Iris pigment epithelial cell (primary cell): ENCODE measurements at places on chromosomes 7 and 10.

DNA sequence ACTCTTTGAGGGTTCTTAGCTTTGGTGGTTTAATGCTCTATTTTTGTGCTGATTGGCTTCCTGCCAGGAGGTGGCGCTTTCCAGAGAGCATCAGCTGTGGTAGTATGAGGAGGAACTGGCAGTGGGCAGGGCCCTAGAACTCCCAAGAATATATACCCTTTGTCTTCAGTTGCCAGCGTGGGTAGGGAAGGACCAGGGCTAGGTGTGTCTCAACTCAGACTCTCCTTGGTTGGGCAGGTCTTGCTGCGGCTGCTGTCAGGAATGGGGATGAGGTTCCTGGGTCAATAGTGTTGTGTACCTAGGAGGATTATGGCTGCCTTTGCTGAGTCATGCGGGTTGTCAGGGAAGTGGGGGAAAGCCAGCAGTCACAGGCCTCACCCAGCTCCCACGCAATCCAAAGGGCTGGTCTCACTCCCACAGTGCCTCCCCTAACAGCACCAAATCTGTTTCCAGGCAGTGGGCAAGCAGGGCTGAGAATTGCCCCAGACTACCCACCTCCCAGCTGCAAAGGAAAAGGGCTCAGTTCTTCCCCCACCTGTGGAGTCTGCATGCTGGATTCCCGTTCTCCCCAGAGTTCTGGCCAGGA lies 191.5 kb downstream of the PHTF2 start:
- DNase-seq: peak; percentile 7

- DNase-seq: no peak
Observed at GRCh38 chr10:47145290-47145934, 154.6 kb upstream of the GDF10 start.

DNA sequence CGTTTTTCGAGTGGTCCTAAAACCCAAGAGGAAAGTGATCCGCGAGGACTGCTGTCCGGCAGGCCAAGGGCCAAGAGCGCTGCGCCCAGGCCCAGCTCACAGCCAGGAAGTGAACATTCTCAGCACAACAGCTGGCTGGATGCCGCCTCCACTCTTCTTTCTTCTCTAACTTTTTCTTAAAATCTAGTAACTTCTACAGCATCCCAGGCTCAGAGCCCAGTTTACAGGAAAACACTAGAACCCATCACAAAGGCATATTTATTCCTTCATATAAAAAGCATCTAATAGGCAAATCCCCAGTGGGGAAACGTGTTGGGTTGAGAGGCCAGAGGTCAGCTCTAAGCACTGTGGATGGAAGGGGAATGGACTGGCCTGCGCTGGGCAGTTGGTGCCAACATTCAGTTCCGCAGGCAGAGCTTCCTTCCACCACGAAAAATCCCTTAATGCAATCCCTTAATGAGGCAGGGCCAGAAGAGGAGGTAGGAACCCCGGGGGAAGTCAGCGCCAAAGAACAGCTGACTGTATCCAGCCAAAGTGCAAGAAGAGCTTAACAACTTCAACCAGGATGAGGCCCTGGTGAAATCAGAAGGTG lies 74.8 kb downstream of the ZRANB1 start:
- no peak for DNase-seq

DNA sequence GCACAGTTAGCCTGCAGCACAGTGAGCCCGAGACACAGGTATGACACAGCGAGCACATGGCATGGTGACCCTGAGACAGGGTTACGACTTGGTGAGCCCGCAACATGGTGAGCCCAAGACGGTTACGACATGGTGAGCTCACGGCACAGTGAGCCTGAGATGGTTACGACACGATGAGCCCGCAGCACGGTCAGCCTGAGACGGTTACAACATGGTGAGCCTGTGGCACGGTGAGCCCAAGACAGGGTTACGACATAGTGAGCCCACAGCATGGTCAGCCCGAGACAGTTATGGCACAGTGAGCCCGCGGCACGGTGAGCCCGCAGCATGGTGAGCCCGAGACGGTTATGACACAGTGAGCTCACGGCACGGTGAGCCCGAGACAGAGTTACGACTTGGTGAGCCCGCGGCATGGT lies 156.1 kb downstream of the MAD1L1 start:
- DNase-seq: no peak

GRCh38 chr10:24826009-24826408 lies 102.3 kb upstream of the ARHGAP21 start:
- peak; percentile 83 for DNase-seq

DNA sequence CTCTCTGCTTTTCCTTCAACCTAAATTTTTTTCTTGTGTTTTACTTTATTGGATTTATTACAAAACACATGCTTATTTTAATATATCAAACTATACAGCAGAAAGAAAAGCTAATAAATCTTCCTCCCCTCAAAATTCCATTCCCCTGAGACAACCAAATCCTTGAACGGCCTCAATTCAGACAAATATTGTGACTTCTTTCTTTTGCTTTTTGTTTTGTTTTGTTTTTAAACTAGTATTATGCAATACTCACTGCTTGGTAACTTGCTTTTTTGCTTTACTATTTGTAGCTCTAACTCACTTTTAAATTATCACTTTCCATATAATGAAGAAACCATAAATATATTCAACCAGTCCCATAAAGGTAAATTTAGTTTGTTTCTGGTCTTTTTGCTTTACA lies 59.4 kb upstream of the CDK1 start:
- peak; percentile 77 for DNase-seq

GRCh38 chr7:136114966-136115762 lies 138.0 kb upstream of the MTPN start:
- peak; percentile 50 for DNase-seq

DNA sequence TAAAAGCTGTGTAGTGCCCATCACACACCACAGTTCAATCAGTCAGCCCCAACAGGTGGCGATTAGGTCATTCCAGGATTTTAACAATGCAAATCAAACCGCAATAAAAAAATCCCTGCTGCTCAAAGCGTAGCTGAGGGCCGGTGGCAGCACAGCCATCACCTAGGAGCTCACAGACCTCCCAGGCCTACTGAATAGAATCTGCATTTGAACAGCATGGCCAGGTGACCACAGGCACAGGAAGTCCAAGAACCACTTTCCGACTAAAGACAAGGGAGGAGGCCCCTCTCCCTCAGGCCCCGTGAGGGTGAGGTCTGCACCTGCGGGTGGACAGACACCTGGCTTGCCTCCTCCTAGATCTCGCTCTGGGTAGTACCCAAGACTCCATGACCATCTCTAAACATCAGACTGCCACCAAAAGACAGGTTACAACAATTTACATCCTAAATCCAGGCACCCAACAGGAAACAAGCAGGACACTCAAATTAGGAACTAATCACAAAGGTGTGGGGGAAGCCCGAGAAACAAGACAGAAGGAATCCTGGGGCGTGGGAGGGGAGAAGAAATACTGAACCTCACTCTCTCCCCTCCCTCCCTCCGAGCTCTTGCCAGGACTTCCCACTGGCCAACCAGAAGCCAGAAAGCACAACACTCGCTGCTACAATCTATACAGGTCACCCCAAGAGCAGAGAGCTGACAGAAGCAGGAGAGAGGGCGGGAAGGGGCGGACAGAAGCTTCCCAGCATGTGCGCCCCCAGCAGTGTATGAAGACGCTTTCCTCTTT lies 19.2 kb downstream of the GNA12 start:
- DNase-seq: no peak

- DNase-seq: peak; percentile 11
Observed at GRCh38 chr7:114175125-114175524, 239.5 kb upstream of the FOXP2 start.

GRCh38 chr7:41536873-41537665 lies 165.8 kb downstream of the INHBA start:
- peak; percentile 6 for DNase-seq

DNA sequence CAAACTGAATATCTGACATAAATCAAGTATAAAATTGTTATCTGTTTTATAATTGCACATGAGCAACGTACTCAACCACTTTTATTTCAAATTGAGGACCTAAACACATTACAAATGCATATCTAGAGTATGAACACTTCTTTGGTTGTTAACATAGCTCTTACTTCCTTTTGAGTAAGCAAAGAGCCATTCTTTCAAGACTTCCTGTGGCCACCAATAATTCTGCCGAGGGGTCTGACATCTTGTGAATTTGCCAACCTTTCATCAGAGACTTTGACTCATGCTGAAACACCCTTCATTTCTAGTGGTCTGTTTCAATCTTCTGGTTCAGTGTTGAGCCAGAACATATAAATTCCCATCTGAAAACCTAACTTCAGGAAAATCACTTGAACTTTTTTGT lies 59.4 kb downstream of the CDK14 start:
- peak; percentile 93 for DNase-seq

GRCh38 chr10:59582058-59582457 lies 127.6 kb downstream of the SLC16A9 start:
- no peak for DNase-seq

DNA sequence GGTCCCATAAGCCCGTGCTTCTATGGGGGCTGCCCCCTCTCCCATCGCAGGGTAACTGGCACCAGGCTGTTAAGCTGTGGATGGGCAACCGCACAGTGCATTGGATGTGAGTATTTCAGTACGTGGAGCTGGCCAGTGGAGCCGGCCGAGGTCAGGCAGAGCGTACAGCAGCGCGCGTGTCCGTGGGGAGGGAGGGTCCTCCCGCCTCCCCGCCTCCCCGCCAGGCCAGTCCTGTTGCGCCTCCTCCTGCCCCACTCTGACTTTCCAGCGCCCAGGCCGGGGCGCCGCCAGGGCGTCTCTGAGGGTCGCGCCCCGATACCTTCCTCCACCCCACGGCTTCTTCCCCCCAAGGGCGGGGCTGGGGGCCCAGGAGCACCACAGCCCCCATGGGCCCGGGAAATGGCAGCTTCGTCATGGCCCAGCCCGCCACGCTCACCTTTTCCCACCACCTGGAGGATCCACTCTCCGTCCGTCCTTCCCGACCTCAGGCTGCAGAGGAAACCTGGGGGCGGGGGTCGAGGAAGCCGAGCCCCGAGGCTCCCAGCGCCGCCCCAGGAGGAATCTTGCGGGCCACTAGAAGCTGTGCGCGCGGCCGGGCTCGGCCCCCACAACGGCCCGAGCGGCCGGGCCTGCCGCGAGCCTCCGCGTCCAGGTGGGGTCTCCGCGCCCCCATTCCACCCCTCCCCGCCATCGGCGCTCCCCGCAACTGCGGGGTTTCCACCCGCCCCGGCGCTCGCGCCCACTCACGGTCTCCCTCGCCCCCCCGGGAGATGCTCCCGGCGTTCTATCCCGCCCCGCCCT lies 831 bp upstream of the PFKP start:
- no peak for DNase-seq

DNA sequence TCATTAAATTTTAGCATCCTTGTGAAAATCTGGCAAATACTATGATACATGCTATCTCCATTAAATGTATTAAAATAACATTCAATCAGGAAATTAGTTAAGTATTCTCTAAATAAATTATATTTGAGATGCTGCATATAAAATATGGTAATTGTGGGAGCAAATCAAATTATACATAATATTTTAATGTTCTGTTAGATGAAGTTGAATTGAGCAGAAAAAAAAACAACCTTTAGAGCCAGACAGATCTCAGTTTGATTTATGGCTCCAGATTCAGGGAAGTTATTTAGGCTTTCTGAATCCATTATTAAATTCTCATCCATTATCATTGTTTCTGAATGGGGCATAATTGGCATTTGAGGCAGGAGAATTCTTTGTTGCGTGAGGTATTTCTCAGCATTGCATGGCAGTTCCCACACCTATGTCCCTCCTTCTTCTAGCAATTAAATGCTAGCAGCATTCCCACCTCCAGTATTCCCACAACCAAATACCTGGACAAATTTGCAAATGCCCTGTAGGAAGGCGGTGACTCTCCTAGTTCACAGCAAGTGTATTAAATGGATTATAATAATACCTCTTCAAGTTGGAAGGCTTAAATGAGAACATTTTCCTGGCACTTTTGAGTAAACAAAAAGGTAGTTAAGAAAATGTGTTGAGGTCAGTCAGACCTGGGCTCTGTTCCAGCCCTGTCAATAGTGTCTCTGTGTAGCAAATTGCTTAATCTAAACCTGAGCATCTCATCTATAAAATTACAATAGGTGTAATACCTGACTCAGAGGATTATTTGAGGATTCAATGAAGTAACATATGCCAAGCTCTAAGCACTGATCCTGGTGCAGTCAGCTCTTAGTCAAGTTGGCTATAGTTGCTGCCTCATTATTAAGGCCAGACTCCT lies 108.9 kb downstream of the RNLS start:
- DNase-seq: peak; percentile 47

GRCh38 chr7:6530626-6531491 lies 20.4 kb downstream of the GRID2IP start:
- DNase-seq: no peak

DNA sequence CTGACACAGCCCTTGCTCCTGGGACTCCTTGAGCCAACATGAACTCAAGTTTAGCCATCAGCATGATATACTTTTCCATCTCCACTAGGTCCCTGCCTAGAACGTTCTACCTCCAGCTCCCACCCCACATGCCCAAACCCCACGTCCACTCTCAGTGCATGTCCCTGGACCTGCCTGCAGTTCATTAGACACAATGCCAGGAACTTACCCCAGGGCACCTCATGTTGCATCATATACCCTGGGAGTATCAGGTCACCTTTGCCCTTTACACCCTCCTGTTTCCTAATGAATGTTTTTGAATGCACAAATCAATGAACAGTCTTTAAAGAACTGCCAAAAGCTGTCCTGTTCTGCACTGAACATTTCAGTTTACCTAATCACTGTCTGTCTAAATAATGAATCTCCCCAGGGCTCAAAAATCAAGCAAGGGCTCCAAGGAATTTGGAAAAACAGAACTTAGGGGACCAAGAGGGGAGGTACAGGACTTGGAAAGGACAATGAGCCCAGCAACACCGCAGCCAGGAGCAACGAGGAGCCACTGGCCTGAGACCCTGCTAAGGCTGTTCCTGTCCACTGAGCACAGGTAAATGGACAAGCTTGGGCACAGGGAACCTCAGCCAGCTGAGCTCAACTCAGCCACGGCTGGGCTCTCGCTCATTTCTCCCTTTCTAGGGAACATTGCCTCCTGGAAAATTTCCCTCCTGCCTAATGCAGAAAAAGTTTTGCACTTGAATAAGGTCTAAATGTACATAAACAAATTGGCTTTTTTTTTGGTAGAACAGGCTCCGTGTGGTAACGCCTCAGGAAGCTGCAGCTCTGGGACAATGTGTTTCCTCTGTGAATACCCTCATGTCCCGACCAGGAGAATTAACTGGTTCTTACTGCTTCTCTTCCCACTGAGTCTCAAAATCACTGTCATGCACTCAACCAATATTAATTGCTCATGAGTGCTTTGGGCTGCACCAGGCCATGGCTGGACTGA lies 7.4 kb downstream of the MAT1A start:
- no peak for DNase-seq

- no peak for DNase-seq
Observed at GRCh38 chr7:84294847-84295455, 100.4 kb upstream of the SEMA3A start.

DNA sequence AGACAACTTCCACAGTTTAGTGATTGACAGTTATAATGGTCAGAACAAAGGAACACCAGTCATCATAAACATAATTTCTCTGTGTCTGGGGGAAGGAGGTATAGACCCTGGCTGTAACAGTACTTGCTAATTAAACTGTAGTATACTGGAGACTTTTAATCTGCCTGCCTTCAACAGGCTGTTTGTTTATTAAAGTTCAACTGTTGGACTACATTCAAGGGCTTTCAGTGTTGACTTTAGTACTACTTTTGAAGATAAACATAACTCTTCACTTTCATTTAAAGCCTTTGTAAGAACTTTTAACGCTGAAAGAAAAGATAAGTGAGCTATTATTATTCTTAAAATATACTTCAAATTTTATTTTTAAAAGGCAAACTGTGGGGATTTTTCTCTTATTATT lies 15.5 kb upstream of the PTTG1IP2 start:
- DNase-seq: no peak

- DNase-seq: no peak
Observed at GRCh38 chr10:75611993-75612372, 180.6 kb downstream of the LRMDA start.

GRCh38 chr10:119407254-119407777 lies 135.2 kb downstream of the RGS10 start:
- DNase-seq: no peak
